Activated CD4-positive, alpha-beta T cell treated with anti-CD3 and anti-CD28 coated beads for 24 hours (primary cell): ENCODE measurements at places on chromosomes 4 and X.

- no peak for DNase-seq
Measured at GRCh38 chr4:14726877-14727361, 275.4 kb upstream of the CPEB2 start.

- DNase-seq: no peak
Measured at GRCh38 chr4:144556636-144557035, 89.3 kb upstream of the HHIP start.

DNA sequence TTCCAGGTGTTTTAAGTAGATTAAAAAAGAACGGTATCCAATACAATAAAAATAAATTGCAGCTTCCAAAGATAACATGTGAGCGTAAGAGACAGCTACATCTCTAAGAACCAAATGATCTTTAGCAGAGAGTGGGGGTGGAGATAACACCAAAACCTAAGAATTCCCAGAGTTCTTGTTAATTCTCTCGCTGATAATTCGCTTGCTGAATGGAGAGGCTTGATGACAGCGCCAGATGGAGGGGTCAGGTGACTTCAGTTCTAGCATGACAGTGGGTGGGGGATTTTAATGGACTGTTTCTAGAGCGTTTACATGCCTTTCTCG, 2.3 kb downstream of the CLCN4 start:
- no peak for DNase-seq

DNA sequence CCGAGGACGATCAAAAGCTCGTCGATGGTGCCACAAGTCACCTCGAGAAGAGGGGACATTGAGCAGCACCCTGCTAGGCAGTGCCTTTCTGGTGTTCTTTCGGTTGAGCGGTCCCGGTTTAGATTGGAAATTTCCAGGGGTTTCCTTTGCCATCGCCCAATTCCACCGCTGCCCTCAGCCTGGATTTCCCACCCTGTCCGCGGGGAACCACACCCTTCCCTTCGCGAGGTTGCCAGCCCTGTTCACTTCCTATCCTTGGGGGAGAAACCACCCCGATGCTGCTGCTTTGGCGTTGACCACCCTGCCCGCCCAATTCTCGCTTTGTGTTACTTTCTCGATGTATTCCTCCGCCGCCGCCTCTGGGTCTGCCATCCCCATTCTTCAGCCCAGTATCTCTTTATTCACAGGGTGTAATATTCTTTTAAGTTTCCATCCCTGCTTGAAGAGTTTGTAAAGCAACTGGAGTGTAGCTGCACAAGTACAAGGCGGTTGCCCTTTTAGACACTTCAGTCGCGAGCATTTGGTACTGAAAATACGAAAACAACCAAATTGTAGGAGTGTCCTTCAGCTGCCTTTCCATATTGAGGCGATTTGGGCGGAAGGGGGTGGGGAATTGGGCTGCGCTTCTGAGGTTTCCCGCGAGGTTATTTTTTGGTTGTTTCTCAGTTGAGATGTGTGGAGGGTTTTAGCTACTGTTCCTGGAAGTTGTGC, 1.1 kb downstream of the OGT start:
- no peak for DNase-seq

DNA sequence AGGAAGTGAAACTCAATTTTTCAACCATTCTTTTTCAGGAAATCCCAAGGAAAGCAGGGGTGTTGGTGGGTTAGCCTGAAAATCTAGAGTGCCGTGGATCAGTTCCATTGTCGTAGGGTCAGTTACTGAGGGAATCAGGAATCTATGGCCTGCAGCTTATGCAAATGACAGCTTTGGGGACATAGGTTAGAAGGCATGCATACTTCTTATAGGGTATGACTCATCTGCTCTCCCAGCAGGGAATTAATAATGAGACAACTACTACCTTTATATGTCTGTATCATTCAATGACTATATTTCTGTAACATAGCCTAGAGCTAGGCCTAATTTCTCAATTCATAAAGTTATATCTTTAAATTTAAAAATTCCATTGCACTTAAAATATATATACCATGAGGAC, 36.6 kb downstream of the ZNF41 start:
- no peak for DNase-seq

- DNase-seq: no peak
Measured at GRCh38 chr4:8407756-8408155, 32.8 kb downstream of the ACOX3 start.

DNA sequence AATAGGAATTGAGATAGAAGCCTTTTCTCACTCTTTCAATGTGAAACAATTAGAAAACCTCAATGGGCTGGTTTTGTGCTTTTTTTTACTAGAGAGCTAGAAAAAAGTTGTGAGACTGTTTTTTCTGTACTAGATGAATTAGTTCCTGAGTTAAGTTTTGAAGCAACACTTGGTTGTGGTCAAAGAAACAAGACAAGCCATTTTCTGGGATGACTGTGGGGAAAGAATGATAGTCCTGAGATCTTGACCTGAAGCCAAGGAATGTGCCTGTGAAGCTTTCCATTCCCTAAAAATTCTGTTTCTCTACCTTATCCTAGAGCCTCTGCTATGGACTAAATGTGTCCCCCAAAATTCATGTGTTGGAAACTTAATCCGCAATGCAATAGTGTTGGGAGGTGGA, 157.8 kb upstream of the TLL1 start:
- DNase-seq: no peak

- DNase-seq: no peak
Measured at GRCh38 chr4:111880116-111880515, 265.1 kb upstream of the FAM241A start.
